ENCODE measurements at places on chromosomes 6 and 20. TPM values are rescaled to one million over a fixed set of nuclear protein-coding genes. Genes with fewer than 3 reads are reported as not detected.

Gene CAGE1
- not detected for total RNA-seq

Gene HLA-DOA
- 1.4 TPM for total RNA-seq

Gene NKAIN4
- total RNA-seq: 6.8 TPM

Gene DUSP15
- 3.4 TPM for total RNA-seq

Gene HMGCLL1
- not detected for total RNA-seq

Gene BACH2
- 0.71 TPM for total RNA-seq

Gene CENPQ
- 9.1 TPM for total RNA-seq

Gene LGSN
- not detected for total RNA-seq

Gene RAD21L1
- total RNA-seq: not detected

Gene MCCD1
- total RNA-seq: not detected

Gene EYS
- not detected for total RNA-seq

Gene SF3B5
- total RNA-seq: 214 TPM

Gene IPCEF1
- total RNA-seq: not detected

Gene TXLNB
- total RNA-seq: not detected

Gene COL9A3
- total RNA-seq: 8.6 TPM

Gene PTGIS
- total RNA-seq: 15.3 TPM

Gene GPR31
- not detected for total RNA-seq

All from G401 (cell line).